ENCODE measurements at places on chromosomes 5 and 9. TPM values are rescaled to one million over a fixed set of nuclear protein-coding genes. Genes with fewer than 3 reads are reported as not detected.

C9orf50 gene
- not detected for polyA plus RNA-seq

CDO1 gene
- polyA plus RNA-seq = not detected

GRCh38 chr5:98433022-98433421 lies 340.4 kb upstream of the RGMB start:
- no peaks in the 10 kb centered on the region for H3K4me1 ChIP-seq
- no peaks in the 10 kb centered on the region for H3K36me3 ChIP-seq
- no peaks in the 10 kb centered on the region for H3K27me3 ChIP-seq
- no peak overlapping the region for H3K27ac ChIP-seq

DNA sequence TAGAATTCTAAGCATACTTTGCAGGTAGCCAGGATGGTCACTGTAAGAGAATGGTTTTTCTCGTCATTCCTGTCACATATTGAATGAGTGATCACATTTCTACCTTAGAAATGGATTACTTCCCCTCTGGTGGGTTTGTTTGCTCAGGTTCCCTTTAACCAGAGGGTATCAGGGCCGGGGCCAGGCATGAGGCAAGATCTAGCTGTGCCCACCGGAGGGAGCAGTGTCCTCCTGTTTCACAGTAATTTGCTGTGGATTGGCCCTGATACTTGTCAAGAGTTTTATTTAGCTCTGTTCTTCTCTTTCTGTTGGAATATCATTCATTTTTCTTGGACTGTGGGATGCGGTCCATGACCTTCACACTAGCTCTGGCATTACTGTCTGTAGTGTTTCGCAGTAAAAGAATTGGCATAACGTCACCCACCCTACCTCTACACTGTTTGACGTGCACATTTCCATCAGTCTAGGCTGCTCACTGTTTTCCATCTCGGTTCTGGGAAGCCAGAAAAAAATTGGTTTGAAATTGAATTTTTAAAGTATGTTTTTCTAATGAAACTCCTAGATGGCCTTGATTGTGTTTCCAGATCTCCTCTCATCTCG lies 42.4 kb upstream of the ZBED3 start:
- H3K4me1 ChIP-seq = no peaks in the 10 kb centered on the region
- H3K4me3 ChIP-seq = no peak overlapping the region
- no peaks in the 10 kb centered on the region for H3K36me3 ChIP-seq

DNA sequence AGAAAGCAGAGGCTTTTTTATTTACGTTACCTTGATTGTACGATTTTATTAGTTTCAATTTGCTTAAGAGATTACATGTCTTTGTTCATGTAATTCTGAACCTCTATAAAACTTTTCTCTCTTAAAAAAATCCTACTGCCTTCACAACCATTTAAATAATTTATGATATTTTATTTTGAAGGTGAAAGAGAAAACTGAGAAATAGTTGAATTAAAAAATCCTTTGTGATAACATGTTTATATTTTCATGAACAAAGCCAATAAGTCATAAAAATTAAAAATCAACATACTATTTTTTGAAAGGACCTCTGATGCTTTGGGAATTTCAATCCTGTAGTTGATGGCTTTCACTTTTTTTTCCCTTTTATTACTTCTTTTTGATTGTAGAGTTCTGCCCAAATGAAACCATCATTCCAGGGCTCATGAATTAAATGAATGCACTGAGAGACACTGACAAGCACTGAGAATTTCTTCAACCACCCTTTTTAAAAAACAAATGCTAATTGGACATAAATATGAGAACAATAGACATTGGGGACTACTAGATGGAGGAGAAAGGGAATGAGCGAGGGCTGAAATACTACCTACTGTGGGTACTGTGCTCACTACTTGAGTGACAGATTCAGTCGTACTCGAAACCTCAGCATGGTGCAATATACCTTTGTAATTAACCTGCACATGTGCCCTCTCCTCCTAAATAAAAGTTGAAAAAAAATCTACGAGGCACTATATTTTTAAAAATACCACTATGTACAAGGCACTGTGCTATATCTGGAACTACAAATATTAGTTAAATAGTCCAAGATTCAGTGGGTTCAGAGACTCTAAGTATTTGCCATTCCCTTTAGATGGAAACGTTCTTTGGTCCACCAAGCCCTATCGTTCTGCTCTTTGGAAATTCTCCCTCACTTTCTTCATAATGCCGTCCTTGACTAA lies 5.9 kb downstream of the CDKN2A start:
- no peak overlapping the region for H3K4me3 ChIP-seq
- DNase-seq = no peak
- no peaks in the 10 kb centered on the region for H3K36me3 ChIP-seq
- H3K4me1 ChIP-seq = peaks cover 44% of the 10 kb centered on the region
- no peak overlapping the region for H3K27ac ChIP-seq

- H3K27ac ChIP-seq = no peak overlapping the region
- peaks cover 31% of the 10 kb centered on the region for H3K4me1 ChIP-seq
- no peaks in the 10 kb centered on the region for H3K36me3 ChIP-seq
Measured at GRCh38 chr5:32512926-32513325, 68.4 kb upstream of the ZFR start.

DNA sequence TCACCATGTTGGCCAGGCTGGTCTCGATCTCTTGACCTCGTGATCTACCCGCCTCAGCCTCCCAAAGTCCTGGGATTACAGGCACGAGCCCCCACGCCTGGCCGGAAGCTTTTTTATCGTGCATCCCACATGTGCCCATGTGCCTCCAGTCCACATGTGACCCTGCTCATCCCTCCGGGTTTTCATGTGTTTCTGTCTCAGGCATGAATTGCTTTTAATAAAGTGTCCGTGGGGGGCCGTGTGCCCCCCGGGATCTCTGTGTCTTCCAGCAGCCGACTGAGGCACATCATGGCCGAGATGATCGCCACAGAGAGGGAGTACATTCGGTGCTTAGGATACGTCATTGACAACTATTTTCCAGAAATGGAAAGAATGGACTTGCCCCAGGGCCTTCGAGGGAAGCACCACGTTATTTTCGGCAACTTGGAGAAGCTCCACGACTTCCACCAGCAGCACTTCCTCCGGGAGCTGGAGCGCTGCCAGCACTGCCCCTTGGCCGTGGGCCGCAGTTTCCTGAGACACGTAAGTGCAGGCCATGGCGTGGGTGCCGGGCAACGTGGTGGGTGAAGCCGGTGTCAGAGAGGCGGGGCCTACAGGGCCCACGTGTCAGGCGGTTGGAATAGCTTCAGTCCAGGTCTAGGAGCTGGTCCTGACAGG lies 22.1 kb upstream of the LRRC14B start:
- H3K36me3 ChIP-seq = no peaks in the 10 kb centered on the region
- no peak overlapping the region for H3K4me3 ChIP-seq
- H3K4me1 ChIP-seq = no peaks in the 10 kb centered on the region
- no peaks in the 10 kb centered on the region for H3K27me3 ChIP-seq
- H3K27ac ChIP-seq = no peak overlapping the region

DNA sequence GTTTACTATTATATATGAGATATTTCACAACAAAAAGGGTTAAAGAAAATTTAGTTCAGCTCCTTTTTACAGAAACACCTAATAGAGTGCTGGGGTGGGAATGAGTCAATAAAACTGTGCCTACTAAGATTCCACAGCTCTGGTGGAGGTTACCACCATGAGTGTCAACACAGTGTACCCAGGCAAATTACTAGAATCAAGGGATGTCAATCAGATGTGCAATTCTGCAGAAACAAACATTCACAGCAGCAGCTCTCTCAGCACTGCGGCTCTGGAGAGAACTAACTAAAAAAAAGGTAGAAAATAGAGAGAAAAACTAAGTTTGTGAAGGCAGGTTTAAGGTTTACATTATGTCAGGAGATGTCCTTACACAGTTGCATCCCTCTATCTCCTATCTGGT lies 1313.0 kb downstream of the MAT2B start:
- H3K4me1 ChIP-seq = no peaks in the 10 kb centered on the region
- H3K36me3 ChIP-seq = no peaks in the 10 kb centered on the region
- H3K27me3 ChIP-seq = no peaks in the 10 kb centered on the region
- H3K27ac ChIP-seq = no peak overlapping the region

DNA sequence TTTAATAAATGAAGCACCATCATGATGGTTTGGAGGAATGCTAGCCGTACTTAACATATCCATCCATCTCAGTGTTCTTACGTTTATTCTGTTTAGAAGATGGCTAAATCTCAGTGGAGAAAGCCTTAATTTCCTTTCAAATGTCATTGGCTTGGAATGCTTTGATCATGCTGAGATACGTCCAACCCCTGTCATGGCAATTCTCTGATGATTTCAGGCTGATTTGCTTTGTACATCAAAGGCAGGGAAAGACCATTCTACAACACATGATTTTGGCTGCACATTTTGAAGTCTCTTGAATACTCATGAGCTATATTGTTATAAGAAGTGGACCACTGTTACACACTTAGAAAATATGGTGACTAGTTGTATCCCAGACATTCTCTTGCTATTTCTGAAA lies 1048.4 kb downstream of the MAT2B start:
- H3K36me3 ChIP-seq = no peaks in the 10 kb centered on the region
- no peaks in the 10 kb centered on the region for H3K27me3 ChIP-seq
- no peak overlapping the region for H3K4me3 ChIP-seq
- no peak overlapping the region for H3K27ac ChIP-seq

All from CD14-positive monocyte (primary cell).